Fibroblast of skin of back (primary cell): ENCODE measurements at places on chromosomes 2 and 18.
A peak's percentile ranks its signal among the peaks of the same experiment; 100 is the strongest.

GRCh38 chr2:74746480-74746879, 87.4 kb upstream of the HK2 start:
- DNase-seq: no peak

GRCh38 chr2:159131914-159132281, 154.6 kb downstream of the WDSUB1 start:
- DNase-seq: peak; percentile 95

DNA sequence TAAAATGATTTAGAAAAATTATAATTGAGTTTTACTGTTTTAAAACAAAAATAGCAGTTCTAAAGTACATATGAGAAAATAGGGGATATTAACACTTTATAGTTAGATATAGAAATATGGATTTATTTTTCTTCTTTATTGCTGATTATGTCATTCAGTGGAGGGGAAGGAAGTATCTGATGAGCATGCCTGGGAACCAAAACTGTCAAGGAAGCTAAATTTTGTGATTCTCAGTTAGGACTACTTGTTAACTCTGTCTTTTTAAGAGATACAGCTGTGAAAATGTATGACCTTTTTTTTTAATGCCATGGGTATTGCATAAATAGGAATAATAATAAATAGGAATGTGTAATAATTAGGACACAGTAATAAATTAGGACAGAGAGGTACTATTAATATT, 44.8 kb downstream of the ITGAV start:
- no peak for DNase-seq

DNA sequence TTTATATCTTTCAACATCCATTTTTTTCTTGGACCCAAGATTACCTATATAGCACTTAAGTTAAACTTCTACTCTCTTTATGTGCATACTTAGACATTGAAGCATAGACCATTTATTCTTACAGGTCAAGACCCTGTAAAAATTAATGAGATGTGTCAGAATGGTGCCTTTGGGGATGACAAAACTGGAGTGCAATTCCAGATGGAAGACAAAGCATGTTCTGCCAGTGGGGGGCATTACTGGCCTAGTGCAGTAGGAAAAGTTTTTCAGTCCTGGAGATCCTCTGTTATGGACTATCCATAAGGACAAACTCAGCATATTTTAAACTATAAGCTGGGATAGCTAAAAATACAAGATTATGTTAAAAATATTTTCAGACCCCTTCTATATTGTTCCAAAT, 57.8 kb upstream of the MMADHC start:
- peak; percentile 44 for DNase-seq

DNA sequence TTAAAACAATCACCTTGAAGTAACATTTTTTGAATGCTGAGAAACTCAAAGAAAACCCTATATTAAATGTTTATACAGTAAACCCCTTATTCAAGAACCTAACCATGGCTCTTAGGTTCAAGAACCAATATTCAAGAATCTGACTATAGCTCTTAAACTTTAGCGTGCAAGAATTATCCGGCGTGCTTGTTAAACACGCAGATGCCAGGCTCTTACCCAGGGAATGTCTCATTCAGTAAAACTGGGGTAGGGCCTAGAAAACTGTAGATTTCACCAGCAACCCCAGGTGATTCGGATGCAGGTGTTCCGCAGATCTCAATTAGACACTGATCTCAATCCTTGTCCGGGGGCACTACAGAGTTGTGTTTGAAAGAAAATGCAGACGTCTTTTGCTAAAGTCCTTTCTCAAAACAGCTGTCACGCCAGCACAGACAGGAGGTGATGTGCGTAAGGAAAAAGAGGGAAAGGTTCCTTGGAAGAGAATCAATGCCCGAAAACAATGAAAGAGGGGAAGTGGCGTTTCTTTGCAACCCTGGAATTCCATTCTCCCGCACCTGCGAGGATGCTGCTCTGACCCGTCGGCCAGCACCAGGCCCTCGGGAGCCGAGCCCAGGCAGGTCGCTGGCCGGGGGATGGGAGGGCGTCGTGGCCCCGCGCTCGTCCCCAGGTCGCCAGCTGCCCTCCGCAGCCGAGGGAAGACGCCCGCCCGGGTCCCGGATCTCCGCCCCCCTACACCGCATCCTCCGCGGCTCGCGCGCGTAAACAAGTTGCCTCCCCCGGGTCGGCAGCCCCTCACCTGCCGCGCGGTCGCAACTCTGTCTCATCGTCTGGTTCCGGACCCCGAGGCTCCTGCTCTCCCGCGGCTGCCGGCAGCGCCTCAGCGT, 851 bp downstream of the EIF2AK3 start:
- no peak for DNase-seq

DNA sequence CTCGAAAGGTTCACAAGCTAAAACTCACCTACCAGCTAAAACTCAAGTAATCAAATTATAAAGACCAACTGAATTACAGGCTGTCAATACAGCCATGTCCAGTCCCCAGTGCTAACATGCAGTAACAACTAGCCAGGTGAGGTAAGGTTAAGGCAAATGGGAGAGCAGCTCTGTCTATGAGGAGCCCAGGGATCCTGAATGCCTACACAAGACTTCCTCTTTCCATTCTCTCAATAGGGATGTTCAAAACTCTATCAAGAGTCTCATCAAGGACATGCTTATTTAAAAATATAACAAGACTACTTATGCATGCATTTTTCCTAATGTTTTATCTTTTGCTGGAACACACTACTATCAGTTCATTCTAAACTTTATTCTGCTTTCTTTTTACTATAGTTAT, 20.4 kb downstream of the REV1 start:
- DNase-seq: no peak

- no peak for DNase-seq
These were observed 370.6 kb downstream of the HRH4 start for GRCh38 chr18:24831081-24831480.

- no peak for DNase-seq
These were observed 246.3 kb upstream of the COL3A1 start for GRCh38 chr2:188727846-188728245.

- DNase-seq: no peak
These were observed 30.1 kb downstream of the WDFY1 start for GRCh38 chr2:223915071-223915470.

DNA sequence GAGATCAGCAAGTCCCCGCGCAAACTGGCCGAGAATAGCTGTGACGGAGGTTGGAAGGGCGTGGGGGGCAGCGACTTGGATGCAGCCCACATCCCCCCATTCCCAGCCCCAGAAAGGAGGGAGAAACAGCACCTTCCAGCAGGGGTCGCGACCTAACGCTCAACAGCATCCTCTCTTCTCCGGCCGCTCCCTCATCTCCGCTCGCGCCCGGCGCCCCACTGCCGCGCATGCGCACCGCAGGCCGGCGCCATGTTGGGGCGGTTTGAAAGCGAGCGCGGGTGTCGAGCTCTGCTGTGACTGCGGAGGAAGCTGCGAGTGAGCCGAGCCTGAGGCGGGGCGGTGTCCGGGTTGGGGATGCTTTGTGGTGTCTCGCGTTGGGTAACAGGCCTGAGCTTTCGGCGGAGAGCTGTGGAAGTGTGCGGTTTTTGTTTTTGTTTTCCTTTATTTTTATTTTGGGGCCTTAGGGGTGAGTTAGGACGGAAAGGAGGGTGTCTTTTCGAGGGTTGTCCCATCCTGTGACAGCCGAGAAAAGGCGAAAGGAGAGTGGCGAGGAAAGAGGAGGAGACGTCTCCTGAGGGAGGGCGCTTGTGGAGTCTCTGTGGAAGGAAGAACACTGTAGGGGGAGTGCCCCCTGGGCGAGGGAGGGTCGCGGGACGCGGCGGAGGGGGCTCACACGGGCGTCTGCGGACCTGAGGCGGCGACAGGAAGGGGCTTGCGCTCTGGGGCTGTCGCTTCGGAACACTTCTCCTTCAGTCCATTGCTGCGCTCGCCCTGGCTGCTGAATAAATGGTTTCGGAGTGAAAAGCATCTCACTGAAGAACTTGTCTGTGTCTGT, at the start of the genes C18orf54 and STARD6:
Gene C18orf54, plus strand, starts transcription at position 247 of the 835 bp plus-strand sequence. CDS start 2,667 bp downstream, outside the sequence.
Gene STARD6, minus strand, starts transcription at position 199 of the 835 bp plus-strand sequence. CDS start 3,285 bp downstream, outside the sequence.
- peak; percentile 91 for DNase-seq

GRCh38 chr2:240278661-240279060, 138.2 kb upstream of the OTOS start:
- peak; percentile 59 for DNase-seq

GRCh38 chr18:48020337-48021250, 90.1 kb upstream of the SMAD2 start:
- no peak for DNase-seq

DNA sequence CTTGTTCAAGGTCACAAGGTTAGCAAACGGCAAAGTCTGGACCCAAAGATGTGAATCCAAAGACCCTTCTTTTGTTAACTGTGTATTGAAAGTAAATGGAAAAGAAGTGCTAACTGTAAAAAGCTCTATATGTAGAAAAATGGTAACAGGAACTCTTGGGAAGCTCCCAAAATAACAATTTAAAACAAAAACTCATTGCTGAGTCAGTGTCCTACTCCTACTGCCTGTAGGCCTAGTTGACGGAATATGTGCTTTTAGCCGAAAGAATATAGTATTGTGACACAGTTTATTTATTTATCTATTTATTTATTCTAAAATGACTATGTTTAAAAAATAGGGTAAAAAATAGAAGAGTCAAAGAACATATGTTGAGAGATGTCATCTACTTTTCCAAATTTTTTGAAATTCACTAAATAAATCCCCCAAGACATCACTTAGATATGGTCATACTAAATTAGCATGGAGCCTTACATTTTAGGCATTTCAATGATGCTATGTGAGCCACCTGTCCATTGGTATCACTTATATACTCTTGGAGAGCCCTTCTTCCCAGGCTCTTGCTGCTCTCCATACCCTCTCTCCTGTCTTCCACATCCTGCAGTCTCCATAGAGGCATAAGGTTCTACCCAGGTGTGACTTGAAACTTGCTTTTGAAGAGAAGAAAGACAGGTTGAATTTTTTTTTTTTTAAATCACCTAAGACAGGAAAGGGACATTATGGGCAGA, 13.7 kb downstream of the COL5A2 start:
- no peak for DNase-seq

- DNase-seq: no peak
These were observed 32.5 kb downstream of the PNO1 start for GRCh38 chr2:68189991-68190784.

DNA sequence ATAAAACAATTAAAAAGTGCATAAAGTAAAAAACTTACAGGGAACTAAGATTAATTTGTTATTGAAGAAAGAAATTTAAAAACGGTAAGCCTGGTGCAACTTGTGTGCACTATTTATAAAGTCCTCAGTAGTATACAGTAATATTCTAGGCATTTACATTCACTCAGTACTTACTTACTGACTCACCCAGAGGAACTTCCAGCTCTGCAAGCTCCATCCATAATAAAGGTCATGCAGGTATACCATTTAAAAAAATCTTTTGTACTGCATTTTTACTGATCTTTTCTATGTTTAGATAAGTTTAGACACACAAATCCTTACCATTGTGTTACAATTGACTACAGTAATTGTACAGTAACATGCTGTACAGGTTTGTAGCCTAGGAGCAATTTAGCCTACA, 51.5 kb upstream of the NXPH2 start:
- DNase-seq: peak; percentile 2

DNA sequence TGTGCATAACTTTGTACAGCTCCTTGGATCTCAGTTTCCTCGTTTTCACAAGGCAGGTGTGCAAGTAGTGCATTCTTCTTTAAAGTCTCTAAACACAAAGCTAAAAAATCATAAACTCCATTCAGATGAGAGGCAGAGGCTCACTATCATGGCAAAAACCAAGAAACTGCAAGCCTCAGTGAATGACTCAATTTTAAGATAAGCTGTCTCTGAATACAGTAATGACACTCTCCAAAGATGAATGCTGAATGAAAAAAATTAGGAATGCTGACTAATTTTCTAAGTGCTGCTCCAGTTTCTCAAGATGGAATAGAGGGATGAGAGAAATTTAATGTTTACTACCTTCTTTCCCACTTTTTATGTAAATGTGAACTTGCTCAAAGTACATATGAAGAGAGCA, 17.2 kb downstream of the B4GALT6 start:
- DNase-seq: peak; percentile 23

GRCh38 chr2:61952288-61952687, 46.8 kb downstream of the COMMD1 start:
- peak; percentile 40 for DNase-seq

- DNase-seq: no peak
These were observed 324.3 kb upstream of the PKDCC start for GRCh38 chr2:41723526-41723925.

DNA sequence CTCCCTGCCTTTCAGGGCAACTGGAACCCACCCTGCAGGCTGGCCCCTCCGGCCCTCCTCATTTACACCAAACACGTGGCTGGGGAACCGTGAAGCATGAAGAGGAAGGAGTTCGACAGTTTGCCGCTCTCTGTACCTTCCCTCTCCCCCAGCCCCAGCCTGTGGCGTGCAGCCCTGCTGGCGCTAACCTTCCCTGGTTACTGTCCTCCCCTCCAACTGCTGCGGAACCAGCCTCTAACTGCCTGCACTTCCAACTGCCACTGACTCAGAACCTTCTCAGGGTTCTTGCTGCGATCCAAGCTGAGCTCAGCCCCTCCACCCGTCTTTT, 19.2 kb upstream of the GNAL start:
- DNase-seq: no peak

DNA sequence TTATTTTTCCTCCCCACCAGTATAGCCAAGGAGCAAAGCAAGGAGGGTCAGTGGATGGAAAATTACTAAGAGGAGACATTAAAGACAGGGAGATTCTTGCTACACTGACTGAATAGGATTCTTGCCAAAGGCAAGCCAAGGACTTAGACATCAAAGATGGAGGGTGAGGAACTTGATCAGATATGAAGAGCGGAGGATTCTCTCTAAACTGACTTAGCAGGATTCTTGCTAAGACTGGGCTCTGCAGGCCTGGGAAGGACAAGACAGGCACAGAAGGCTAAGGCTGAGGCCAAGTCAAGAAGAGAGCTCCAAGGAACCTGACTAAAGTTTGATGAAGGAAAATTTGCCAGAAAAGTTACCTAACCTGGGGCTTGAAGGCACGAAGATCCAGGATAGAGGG, 143.9 kb upstream of the RMP24 start:
- no peak for DNase-seq

DNA sequence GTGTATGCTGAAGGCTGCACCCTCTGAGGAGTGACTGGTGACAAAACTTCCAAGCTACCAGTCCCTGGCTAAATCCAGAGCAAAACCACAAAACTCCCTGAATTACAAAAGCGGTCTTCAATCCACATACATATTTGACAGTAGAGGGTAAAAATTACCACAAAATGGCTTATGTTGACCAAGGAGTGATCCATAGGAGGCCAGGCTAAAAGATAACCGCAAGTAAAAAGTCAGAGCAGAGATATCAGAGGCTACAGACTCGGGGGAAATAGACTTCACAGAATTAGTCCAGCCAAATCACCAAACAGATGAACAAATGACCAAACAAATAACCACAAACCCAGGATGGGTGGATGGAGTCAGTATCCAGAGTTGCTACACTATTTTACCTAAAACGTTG, 19.4 kb downstream of the STARD6 start:
- no peak for DNase-seq

GRCh38 chr2:127525691-127526131, 578 bp downstream of the IWS1 start:
- DNase-seq: peak; percentile 48

DNA sequence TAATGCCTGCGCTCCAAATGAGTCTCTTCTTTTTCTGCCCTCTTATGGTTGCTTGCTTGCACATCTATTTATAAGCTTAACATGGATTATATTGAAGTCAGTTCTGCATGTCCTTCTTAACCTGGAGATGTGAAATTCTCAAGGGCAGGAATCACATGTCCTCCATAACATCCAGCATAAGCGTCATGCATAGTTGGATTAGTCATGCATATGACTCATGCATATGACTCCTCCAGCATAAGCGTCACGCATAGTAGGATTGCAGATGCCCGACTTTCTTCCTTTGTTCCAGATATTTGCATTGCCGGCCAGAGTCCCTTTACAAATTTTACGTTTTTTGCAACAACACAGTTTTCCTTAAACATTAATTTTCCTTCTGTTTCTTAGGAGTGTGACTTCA, 308.6 kb downstream of the TGIF1 start:
- peak; percentile 20 for DNase-seq

- DNase-seq: no peak
These were observed 38.9 kb downstream of the ZNF532 start for GRCh38 chr18:58903533-58903932.
